Thymus (tissue), 14 donors: ENCODE measurements at places on chromosomes 16 and 17.

- DNase-seq, result no peak
Observed at GRCh38 chr17:76657505-76658241, 14.1 kb upstream of the ST6GALNAC1 start.

GRCh38 chr17:21172846-21173245 is 41.1 kb downstream of the TMEM11 start:
- DNase-seq, result no peak

DNA sequence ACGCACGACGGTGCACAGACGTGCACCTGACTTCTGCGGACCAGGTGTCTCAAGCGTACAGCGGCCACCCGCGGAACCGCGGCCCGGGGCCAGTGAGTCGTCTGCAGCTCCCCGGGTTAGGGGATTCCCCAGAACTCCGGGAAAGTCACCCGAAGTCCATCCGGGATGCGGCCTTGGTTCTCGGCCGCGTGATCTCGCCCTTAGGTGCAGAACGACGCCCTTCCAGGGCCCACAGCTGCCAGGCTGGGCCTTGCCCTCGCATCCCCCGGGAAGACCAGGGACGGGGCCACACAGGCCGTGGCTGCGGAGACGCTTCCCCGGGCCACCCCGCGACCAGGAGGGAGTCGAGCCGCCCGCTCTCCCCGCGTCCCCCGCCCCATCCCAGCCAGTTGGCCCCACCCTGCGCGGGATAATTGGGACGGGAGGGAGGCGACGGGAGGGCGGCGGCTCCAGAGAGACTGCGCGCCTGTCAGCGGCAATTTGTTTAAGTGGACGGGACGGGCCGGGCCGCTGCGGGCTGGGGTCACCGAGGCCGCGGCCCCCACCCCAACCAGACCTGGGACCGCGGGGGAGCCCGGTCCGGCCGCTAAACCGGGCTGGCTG is 3.6 kb upstream of the TBX2 start:
- DNase-seq, result no peak

DNA sequence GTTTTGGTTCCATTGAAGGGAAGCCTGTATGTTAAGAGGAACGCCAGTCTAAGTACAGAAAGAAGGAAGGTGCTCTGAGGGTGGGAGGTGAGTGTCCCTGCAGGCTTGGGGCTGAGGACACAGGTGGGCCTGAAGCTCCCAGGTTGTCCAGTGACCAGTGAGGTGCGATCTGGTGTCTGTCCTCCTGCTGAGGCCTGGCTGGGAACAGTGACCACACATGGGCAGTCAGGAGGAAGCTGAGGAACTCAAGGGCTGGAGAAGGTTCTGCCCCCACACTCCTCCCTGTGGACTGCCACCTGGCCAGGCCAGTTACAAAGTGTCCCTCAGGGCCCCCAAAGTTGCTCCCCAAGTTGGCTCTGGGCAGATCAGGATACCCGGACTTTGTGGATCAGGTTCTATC is 102.1 kb downstream of the N4BP1 start:
- no peak for DNase-seq

DNA sequence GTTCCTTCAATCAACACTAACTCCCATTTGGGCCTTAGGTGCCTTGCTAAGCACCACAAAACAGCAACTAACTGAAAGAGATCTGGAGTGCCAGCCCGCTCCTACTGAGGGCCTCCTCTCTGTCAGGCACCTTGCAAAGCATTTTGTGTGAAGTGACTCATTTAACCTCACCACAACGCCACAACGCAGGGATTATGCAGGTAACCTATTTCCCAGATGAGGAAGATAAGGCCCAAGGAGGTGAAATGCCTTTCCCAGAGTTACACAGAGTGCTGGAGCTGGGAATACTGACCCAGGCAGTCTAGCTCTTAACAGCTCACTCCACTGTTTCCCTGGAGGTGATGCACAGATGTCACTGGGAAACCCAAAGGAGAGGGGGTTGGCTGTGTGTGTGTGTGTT is 32.8 kb downstream of the DRC3 start:
- DNase-seq, result no peak

DNA sequence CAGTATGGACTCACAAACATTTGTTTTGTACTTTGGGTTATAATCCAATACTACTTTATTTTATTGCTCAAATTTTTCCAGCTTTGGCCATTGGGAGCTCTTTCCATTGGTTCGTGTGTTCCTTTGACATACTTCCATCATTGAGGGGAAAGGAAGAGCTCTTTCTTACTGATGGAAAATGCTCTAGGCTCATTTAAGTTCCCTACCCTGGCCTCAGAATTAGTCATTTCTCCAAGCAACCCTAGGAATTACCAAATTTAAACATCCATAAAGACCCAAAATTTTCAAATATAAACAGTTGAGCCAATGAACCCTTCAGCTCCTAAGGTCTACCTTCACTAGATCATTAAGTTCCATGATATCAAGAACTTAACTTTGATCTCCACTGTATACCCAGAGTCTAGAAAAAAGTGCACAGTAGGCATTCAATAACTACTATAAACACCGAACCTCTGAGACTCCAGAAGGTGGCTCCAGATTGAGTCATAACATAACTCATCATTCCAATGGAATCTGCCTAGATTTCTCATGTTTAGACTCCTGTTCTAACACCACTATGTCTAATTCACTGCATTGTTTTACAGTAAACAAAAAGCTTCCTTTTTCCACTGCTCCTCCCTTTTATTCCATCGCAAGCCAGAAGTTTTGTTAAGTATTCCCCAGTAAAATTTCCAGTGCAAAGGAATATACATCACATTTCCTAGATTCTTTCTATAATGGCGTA is 39.0 kb downstream of the SMURF2 start:
- DNase-seq, result no peak
